ENCODE measurements at places on chromosomes 11 and 22.

DNA sequence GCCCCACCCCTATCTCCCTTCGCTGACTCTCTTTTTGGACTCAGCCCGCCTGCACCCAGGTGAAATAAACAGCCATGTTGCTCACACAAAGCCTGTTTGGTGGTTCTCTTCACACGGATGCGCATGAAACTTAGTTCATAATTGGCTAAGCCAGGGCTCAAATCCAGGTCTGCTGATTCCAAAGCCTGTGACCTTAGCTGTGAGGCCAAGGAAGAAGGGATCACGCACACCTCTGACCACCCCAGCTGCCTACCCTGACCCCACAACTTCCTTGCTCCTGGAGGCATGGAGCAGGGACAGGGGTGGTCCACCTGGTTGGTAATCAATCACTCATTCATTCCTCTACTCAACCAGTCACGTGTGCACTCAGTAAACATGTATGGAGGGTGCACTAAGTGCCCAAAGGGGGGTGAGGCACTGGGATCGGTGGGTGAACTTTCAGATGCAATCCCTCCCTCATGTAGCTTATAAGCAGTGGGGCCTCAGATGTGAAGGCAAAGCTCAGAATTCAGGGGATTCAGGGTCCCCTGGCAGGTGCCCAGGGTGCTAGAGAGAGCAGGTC lies 10.3 kb downstream of the FXYD2 start:
- no peak for DNase-seq

- no peak for DNase-seq
Measured at GRCh38 chr11:12193515-12194336, 83.3 kb downstream of the MICAL2 start.

DNA sequence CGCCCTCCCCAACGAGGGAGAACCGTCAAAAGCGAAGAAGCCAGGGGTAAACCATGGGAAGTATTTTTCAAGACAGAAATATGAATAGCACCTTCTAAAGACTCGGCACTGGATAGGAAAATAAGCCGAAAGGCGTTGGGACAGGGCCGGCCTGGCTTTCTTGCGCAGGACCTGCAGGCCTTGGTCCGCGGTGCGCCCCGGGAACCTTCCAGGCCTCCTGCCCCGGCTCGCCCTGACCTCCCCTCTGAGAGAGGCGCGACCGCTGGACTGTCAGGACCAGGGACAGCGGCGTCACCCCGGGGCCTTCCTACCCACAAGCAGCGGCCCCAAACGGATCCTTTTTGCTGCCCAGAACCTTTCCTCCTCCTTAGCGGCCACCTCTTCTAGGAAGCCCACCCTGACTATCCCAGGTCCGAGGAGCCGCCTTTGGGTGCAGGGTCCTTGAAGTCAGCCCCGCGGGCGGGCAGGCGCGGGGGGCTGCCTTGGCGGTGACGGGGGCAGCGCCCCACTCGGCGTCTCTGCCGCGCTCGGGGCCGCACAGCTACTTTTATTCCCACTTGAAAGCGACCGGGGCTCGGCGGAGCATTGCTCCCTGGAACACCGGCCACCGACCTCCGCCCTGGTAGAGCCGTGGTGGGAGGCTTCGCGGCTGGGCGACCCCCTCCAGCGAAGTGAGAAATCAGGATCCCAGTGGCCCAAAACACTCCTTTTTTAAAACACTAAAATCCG lies 650 bp upstream of the MAPK11 start:
- no peak for DNase-seq

- DNase-seq = no peak
Measured at GRCh38 chr11:63619967-63620366, 5.7 kb upstream of the PLAAT3 start.

- no peak for DNase-seq
Measured at GRCh38 chr11:62851807-62852522, 12.6 kb upstream of the WDR74 start.

GRCh38 chr22:30822216-30823014 lies 127.7 kb downstream of the OSBP2 start:
- no peak for DNase-seq

DNA sequence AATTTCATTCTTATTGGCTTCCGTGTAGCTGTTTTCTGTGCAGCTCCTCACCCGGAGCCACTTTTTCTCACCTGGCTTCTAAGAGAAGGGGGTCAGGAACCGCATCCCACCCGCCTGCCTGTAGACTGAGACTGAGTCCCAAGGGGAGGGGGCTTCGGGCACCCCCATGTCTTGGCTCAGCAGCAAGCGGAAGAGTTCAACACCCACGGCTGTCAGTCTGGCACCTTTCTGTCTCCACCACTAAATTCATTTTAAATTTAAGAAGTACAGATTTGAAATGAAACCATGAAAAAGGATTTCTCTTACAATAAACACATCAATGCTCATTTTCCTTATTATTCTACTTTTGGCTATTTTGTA lies 66.7 kb downstream of the EFCAB6 start:
- no peak for DNase-seq

- no peak for DNase-seq
Measured at GRCh38 chr11:59899532-59899931, 20.9 kb downstream of the OOSP3 start.

DNA sequence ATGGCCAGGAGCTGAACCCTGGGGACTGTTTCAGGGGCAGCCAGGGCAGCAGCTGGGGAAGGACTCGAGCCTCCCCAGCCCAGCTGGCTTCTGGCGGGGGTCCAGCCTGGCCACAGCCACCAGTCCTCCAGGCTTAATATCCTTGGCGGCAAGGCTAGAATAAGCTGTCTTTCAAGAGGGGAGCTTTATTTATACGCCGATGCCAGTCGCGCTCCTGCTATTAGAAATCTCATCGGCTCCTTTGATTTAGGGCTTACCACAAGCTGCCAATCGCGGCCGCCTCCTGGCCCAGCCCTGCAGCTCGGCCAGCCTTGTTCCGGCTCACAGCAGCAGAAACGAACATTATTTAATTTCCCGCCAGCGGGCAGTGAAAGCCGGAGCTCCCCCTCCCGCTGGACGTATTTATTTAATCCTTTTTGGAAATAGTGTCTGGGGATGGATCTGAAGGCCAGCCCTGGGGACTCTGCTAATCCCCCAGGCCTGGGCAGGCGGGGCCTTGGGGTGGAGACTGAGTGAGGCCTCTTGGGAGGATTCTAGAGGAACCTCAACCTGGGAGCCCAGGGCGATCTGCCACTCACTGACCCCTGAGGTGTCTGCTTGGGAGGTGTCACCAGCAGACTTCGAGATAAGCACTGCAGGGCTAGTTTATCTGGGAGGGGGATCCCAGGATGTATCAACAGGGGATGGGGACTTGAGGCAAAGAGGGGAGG lies 363.1 kb downstream of the MN1 start:
- DNase-seq = no peak

GRCh38 chr22:43996170-43996980 lies 27.7 kb upstream of the PARVB start:
- peak; percentile 17 for DNase-seq

GRCh38 chr11:132134322-132134721 lies 763.9 kb downstream of the NTM start:
- DNase-seq = no peak

- no peak for DNase-seq
Measured at GRCh38 chr11:83285151-83285770, 906 bp downstream of the CCDC90B start.

- no peak for DNase-seq
Measured at GRCh38 chr11:34114471-34114870, 9.0 kb downstream of the NAT10 start.

- no peak for DNase-seq
Measured at GRCh38 chr11:122127020-122127419, 11.0 kb upstream of the BLID start.

- no peak for DNase-seq
Measured at GRCh38 chr22:26322179-26322905, 106.7 kb upstream of the ASPHD2 start.

Measured in stimulated activated CD8-positive, alpha-beta memory T cell treated with anti-CD3 and anti-CD28 coated beads, Interleukin-4, amount 100 ng/mL, for 1 hour (primary cell).